ENCODE measurements at places on chromosomes 5 and 9.

GRCh38 chr9:8946461-8946860 lies 1146.9 kb upstream of the DMAC1 start:
- DNase-seq: no peak

GRCh38 chr5:43839218-43839617 lies 236.2 kb downstream of the NNT start:
- DNase-seq: no peak

DNA sequence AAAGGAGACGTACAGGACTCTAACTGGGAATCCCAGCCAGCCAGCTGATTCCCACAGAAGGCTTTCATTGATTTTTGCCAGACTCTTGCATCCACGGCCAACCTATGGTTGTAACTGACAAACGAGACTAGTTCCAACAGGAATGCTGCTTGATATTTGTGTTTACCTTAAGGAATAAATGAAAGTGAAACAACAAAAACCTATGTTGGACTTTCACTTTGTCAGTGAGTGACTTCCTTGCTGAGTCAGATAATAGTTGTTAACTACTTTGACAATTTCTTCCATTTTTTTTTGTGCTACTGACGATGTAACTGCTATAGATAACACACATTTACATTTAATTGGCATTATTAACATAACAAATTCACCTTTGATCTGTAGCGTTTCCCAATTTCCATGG lies 63.4 kb upstream of the LRRTM2 start:
- DNase-seq: no peak

- DNase-seq: no peak
These were observed 14.5 kb downstream of the SLC6A18 start for GRCh38 chr5:1239505-1240251.

GRCh38 chr9:15253197-15253596 lies 53.8 kb downstream of the TTC39B start:
- no peak for DNase-seq

DNA sequence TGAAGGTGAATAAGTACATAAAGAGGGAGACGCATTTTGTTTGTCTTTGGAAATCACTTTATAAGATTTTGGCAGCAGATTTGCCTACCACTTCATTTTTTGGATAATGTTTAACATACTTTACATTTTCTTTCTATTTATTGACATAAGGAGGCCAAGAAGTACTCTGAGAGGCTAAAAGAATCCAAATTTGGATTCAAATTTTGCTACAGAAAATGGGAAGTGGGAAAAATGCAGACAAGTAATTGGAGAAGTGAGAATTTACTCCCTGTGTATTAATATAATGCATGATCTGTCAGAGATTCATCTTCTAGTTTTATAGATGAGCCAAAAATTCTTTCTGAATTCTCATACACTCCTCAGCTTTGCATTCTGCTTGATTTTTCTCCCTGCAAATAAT lies 411.2 kb upstream of the CTNND2 start:
- no peak for DNase-seq

- DNase-seq: no peak
These were observed 3.5 kb downstream of the CCNB1 start for GRCh38 chr5:69170495-69170894.

GRCh38 chr5:7317751-7318150 lies 78.2 kb upstream of the ADCY2 start:
- DNase-seq: no peak

GRCh38 chr5:11719888-11720481 lies 184.3 kb downstream of the CTNND2 start:
- DNase-seq: peak; percentile 50

- no peak for DNase-seq
These were observed 4.0 kb upstream of the TMEM250 start for GRCh38 chr9:136122425-136123383.

DNA sequence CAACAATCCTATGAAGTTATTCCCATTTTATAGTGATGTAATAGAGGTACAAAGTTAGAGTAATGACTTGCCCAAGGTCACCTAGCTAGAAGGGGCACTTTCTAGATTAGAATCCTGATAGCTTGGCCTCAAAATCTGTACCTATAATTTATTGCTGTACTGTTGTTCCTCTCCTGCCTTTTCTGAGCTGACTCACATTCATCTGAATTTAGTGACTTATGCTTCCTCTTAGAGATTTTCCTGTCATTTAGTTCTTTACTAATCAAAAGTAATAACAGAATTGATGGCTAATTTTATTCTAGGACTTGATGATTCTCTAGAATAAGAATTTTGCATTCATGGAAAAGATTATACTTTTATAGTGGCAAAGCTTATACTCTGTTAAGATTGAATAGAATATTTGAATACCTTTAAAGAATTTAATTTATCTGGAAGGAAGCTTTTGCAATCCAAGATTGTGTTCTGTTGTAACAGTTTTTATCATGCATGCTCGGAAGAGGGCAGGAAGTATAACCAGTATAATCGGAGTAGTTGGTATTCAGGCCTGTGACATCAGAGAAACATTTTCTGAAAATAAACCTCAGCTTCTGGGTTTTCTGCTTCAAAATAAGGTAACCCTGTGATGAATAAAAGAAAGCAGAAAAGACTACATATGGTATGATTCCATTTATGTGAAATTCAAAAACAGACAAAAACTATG lies 21.3 kb downstream of the CYSTM1 start:
- no peak for DNase-seq

DNA sequence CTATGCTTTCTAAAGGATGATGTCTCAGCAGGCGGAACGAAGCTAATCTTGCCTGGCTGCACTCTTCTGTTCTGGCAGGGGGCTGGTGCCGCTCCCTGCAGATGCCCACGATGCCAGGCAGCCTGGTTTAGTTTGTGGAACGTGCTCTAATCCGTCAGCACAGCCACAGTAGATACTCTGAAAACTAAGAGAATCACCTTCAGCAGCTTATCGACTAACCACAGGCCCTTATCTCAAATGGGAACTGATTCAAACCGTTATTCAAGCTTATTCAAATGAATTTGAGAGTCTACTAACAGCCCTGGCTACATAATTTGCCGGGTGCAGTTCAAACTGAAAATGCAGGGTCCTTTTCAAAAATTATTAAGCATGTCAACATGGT lies 246.6 kb upstream of the ANKRD55 start:
- no peak for DNase-seq

- no peak for DNase-seq
These were observed 697 bp downstream of the SLC1A1 start for GRCh38 chr9:4490705-4491625.

- DNase-seq: no peak
These were observed 524.6 kb downstream of the PDE4D start for GRCh38 chr5:59368951-59369350.

DNA sequence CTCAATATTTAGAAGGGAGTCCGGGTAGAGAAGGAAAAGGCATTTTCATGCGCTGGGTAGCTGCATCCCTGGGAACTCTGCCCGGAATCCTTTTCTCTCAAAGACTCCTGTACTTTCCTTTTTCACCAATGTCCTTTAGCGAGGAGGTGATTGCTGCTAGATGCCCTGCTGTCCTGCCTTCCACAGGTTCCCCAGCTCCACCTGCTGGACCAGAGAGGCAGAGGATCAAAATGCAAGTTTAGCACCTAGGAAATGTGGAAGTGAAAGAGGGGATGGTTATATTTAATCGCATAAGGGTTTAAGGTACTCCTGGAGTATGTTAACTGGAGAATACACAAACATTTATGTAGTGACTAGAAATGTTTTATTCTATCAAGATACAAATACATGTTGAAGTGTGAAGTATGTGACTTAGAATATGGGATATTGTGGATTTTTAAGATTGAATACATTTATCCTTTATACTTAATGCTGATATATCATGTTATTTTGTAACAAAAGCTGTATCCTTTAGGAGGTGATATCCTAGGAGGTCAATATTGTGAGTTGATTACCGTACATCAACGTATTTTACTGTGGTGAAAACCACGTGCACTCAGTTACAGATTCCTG lies 145.7 kb downstream of the ARHGAP26 start:
- no peak for DNase-seq

DNA sequence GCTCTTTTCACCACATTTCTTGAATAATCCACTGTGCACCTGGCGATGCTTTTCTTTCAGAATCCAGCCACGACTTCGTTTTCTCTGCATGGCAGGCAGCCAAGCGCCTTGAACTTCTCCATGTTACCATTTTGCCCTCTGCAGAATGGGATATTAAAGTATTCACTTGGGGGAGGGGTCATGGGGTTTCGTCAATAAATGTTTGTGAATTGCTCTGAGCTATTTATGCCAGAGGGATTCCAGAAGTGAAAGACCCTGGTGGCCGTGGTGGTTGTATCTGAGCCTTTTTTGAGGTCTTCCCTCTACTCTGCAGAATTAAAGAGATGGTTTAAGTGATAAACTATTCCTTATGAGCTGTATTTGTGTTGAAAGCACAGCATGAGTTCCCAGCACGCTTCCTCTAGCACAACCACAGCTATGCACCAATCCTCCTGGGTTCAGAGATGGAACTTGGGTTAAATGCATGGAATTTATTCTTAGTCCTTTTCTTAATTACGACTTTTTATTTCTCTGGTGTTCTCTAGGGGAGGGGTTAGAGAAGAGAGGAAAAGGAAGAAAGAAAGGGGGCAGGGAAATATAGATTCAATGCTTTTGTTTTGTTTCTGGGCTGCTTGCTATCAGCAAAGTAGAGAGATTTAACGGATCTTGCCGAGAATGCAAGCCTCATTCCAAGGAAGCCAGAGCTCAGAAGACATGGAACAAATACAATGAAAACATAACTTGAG lies 478.2 kb upstream of the TNC start:
- no peak for DNase-seq

DNA sequence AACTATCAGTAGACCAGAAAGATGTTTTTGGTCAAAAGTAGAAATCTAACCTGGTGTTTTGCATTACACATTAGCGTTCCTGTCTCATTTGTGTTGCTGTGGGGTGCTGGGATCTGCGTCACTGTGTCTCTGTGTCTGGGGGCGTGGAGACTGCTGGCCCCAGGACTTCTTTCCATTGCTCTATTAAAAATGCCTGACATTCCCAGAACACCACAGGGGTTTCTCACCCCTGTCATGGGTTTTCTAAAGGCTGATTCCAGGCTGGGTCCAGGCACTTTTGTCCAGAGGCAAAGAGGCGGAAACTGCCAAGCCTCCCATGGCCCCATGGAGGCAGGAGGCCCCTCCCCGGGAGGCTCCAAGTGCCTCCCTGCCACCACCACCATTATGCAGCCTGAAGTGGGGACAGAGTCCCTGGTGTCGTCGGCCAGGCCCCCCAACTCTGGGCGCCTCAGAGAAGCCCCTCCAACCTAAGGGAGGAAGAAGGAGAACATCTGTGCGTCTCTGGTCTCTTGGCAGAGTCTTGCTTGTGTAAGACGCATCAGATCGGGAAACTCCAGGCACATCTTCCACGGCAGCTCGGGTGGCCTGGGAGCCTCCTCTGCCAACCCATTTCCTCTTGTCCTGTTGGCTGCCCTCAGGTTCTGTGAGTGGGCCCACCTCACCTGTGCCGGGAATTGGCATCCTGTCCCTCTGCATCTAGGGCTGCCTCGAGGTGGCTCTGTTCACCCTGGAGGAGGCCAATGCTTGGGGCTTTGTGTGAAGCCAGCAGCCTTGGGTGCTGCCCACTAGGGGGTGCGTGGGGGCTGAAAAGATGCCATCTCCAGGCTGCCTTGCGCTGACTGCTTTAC lies 13.8 kb upstream of the PLEKHG4B start:
- DNase-seq: peak; percentile 12

GRCh38 chr5:149416987-149417710 lies 38.1 kb upstream of the IL17B start:
- no peak for DNase-seq

GRCh38 chr9:83536332-83536731 lies 1.9 kb downstream of the FRMD3 start:
- peak; percentile 75 for DNase-seq

GRCh38 chr9:125043631-125044030 lies 99.7 kb downstream of the SCAI start:
- DNase-seq: peak; percentile 16

- DNase-seq: no peak
These were observed 70.9 kb downstream of the SPRY4 start for GRCh38 chr5:142253938-142254337.

- DNase-seq: no peak
These were observed 12.4 kb upstream of the SUB1 start for GRCh38 chr5:32572778-32573480.

DNA sequence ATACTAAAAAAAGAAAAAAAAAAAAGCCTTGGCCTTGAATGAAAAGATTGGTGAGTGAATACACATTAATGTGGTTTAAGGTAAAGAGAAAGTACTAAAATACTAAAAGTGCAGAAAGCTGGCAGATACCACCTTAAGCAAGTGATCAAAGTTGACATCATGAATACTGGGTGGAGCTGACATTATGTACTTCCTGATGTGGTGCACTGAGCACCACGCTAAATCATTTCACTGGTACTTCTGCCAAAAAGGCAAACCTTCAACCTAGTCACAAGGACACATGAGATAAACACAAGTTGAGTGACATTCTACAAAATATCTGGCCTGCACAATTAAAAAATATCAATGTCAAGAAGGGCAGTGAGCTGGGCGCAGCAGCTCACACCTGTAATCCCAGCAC lies 33.8 kb upstream of the PANK3 start:
- no peak for DNase-seq

GRCh38 chr5:90434116-90434714 lies 24.7 kb upstream of the CETN3 start:
- no peak for DNase-seq

- no peak for DNase-seq
These were observed 125.2 kb downstream of the FSTL4 start for GRCh38 chr5:133487093-133487492.

DNA sequence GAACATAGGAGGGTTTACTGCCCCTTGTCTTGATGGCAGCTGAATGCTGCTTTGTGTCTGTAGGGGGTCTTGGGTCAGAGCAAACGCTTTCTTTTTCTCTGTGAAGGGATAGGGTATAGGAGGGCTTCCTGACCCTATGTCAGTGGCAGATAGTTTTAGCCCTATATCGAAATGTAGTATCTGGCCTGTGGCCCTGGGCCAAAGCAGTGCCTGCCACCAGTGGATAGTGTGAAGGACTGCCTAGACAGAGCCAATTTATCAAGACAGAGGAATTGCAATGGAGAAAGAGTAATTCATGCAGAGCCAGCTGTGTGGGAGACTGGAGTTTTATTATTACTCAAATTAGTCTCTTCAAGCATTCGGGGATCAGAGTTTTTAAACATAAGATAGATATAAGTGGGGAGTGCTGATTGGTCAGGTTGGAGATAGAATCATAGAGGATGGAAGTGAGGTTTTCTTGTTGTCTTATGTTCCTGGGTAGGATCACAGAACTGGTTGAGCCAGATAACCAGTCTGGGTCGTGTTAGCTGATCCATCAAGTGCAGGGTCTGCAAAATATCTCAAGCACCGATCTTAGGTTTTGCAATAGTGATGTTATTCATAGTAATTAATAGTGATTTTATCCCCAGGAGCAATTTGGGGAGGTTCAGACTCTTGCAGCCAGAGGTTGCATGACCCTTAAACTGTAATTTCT lies 178.5 kb downstream of the GDNF start:
- no peak for DNase-seq

GRCh38 chr5:92599217-92599810 lies 981.7 kb downstream of the NR2F1-AS1 start:
- DNase-seq: no peak

GRCh38 chr5:150562832-150563231 lies 54.9 kb downstream of the NDST1 start:
- DNase-seq: no peak

GRCh38 chr5:115453391-115454095 lies 91.0 kb downstream of the FEM1C start:
- no peak for DNase-seq

- no peak for DNase-seq
These were observed 235.2 kb downstream of the PLK2 start for GRCh38 chr5:58224661-58225060.
